ENCODE measurements at places on chromosomes 3 and 15. TPM values are rescaled to one million over a fixed set of nuclear protein-coding genes. Genes with fewer than 3 reads are reported as not detected.

- no peaks in the 10 kb centered on the region for H3K36me3 ChIP-seq
- no peaks in the 10 kb centered on the region for H3K27me3 ChIP-seq
- no peak overlapping the region for H3K4me3 ChIP-seq
- no peak for DNase-seq
- no peak overlapping the region for H3K27ac ChIP-seq
These were observed 638.8 kb downstream of the PLOD2 start for GRCh38 chr3:145522179-145522578.

The LARP6 gene
- 57.8 TPM for total RNA-seq

The GPR149 gene
- total RNA-seq, result not detected

DNA sequence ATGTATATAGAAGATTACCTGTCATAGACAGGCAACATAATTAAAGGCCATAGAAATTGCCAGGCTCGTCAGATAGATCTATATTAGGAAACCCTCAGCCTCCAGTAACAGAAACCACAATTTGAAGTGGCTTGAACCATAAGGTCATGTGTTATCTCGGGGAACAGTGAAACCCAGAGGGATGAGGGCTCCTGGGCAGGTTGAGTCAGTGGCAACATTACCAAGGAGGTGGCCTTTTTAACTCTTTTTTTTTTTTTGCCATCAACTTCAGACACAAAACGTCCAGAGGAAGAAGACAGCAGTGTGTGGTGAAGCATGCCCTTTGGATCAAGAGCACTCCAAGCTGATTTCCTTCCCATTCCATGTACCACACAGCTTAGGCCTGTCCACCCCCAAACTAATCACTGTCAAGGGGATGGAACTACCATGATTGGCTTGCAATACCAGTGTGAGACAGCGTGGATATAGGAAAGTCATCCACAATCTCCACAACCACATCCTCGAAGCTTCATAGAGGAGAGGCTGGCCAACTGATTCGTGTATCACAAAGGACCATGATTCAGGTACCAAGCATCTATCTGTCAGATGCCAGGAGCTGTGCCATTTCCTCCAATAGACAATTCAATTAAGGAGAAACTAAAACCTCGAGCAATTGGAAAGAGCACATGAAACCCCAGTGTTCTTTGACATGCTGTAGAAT lies 999 bp upstream of the KIF7 start:
- H3K27ac ChIP-seq, result no peak overlapping the region
- no peaks in the 10 kb centered on the region for H3K36me3 ChIP-seq
- H3K27me3 ChIP-seq, result no peaks in the 10 kb centered on the region
- no peak overlapping the region for H3K4me3 ChIP-seq

DNA sequence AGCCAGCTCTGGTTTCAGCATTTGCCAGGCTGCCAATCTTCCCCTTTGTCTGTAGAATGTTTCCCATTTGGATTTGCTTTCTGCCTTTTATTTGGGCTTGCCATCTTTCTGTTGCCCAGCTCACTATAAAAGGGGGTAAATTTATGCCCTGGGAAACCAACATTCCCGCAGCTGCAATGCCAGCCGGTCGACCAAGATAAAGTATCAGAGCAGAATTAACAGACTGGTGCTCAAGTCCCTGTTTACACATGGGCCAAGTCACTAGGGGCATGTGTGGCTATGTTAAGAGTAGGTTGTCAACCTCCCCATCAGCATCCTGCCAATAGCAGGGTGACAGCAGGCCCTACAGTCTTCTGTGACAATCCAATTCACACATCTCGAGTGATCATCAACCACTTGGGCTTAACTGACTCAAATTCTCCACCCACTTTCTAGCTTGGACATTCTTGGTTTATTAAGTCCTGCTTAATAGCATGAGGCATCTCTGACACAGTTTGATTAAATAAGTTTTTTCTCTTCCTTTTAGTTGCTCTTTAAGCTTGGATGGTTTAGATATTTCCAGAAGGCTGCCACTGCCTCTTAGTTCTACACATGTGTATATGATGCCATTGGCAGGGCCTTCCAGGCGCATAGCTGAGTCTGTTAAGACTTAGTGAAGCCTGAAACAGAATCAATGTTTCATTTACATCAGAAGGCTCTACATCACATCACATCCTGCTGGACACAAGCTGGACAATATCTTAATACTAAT lies 24.1 kb upstream of the VEPH1 start:
- H3K36me3 ChIP-seq, result no peaks in the 10 kb centered on the region
- DNase-seq, result no peak
- no peaks in the 10 kb centered on the region for H3K4me1 ChIP-seq
- no peaks in the 10 kb centered on the region for H3K27me3 ChIP-seq
- no peak overlapping the region for H3K4me3 ChIP-seq

The MAP3K13 gene
- total RNA-seq, result 9.4 TPM

GRCh38 chr15:92583096-92584034 lies 72.2 kb downstream of the FAM174B start:
- no peaks in the 10 kb centered on the region for H3K27me3 ChIP-seq
- no peak overlapping the region for H3K4me3 ChIP-seq
- no peak for DNase-seq
- no peaks in the 10 kb centered on the region for H3K36me3 ChIP-seq

- no peak overlapping the region for H3K4me3 ChIP-seq
- H3K4me1 ChIP-seq, result no peaks in the 10 kb centered on the region
- H3K27me3 ChIP-seq, result no peaks in the 10 kb centered on the region
- no peak overlapping the region for H3K27ac ChIP-seq
- no peaks in the 10 kb centered on the region for H3K36me3 ChIP-seq
These were observed 286.3 kb downstream of the RAP2B start for GRCh38 chr3:153448151-153448829.

The SH3GL3 gene
- not detected for total RNA-seq

DNA sequence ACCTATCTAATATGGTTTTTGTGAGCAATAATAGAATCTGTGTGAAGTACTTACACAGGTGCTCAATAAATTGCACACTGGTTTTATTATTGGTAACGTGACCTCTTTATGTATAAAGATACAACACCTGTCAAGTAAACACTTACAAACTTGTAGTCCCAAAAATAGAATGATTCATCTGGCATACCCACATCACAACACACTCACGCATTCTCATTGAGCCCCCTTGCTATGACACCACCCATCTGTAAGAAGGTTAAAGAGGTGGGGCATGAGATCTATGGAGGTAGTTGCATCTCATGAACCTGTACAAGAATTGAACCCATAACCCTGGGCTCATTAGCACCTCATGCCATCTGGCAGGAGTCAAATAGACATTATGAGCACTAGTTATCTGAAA lies 134.9 kb upstream of the THBS1 start:
- no peak for DNase-seq
- no peaks in the 10 kb centered on the region for H3K27me3 ChIP-seq
- no peak overlapping the region for H3K4me3 ChIP-seq
- H3K36me3 ChIP-seq, result no peaks in the 10 kb centered on the region
- H3K27ac ChIP-seq, result no peak overlapping the region
